Subcutaneous adipose tissue (tissue), 4 donors: ENCODE measurements at places on chromosomes 7 and 10. TPM values are rescaled to one million over a fixed set of nuclear protein-coding genes. Genes with fewer than 3 reads are reported as not detected.

The ABCC2 gene
- total RNA-seq, result 2.4 TPM

The SPOCK2 gene
- 4.4 TPM for total RNA-seq

The CARD11 gene
- 0.57 TPM for total RNA-seq

The AGMO gene
- total RNA-seq, result 17.8 TPM

The OPN1SW gene
- not detected for total RNA-seq

The CALN1 gene
- not detected for total RNA-seq

The MEIG1 gene
- not detected for total RNA-seq

The ADIRF gene
- 1,626 TPM for total RNA-seq

The MGAM2 gene
- total RNA-seq, result 0.51 TPM

The TRIM8 gene
- 261 TPM for total RNA-seq

The HMX2 gene
- total RNA-seq, result not detected

The FAM13C gene
- total RNA-seq, result 11.4 TPM

The PGAM2 gene
- total RNA-seq, result not detected

The GRIFIN gene
- total RNA-seq, result not detected

The ST8SIA6 gene
- 3.0 TPM for total RNA-seq

The NANOS1 gene
- 78.6 TPM for total RNA-seq

The GIMAP6 gene
- total RNA-seq, result 78.0 TPM

The SEMA3C gene
- 57.3 TPM for total RNA-seq

The TCAF2 gene
- 0.98 TPM for total RNA-seq

The MNX1 gene
- total RNA-seq, result not detected

The DGKI gene
- total RNA-seq, result 2.1 TPM

The HYAL4 gene
- not detected for total RNA-seq

The BTBD16 gene
- total RNA-seq, result not detected

The LRRC4 gene
- total RNA-seq, result 1.0 TPM

The SFTPA1 gene
- not detected for total RNA-seq

The GIMAP1 gene
- total RNA-seq, result 21.9 TPM

The STEAP1B gene
- not detected for total RNA-seq

The NEUROD6 gene
- total RNA-seq, result not detected

The ANKRD61 gene
- not detected for total RNA-seq
